NCI-H2081 treated with DMSO at 0.1 percent for 48 hours (cell line): ENCODE measurements at places on chromosomes 12 and 14.
A peak's percentile ranks its signal among the peaks of the same experiment; 100 is the strongest.

GRCh38 chr12:104886418-104887401, 71.4 kb downstream of the SLC41A2 start:
- DNase-seq = peak; percentile 62

GRCh38 chr14:61110316-61111082, 129.5 kb downstream of the SLC38A6 start:
- DNase-seq = no peak

GRCh38 chr12:97501422-97501821, 38.8 kb downstream of the RMST start:
- DNase-seq = no peak

DNA sequence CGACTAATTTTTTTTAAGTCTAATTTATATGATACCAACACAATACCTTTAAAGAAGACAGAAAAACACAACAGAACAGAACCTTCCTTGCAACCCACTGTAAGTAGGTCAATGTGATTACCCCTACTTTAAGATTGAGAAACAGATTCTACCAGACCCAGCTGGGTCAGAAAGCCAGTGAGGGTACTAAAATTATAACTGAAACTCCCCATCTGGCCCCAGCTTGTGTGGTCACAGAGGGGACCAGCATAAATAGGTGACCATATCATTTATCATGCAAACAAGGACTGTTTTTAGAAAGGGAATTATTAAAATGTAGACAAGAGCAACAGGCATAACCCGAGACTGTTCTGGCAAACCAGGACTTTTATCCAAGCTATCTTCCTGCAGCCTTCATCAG, 30.1 kb upstream of the FRMD6 start:
- DNase-seq = no peak

DNA sequence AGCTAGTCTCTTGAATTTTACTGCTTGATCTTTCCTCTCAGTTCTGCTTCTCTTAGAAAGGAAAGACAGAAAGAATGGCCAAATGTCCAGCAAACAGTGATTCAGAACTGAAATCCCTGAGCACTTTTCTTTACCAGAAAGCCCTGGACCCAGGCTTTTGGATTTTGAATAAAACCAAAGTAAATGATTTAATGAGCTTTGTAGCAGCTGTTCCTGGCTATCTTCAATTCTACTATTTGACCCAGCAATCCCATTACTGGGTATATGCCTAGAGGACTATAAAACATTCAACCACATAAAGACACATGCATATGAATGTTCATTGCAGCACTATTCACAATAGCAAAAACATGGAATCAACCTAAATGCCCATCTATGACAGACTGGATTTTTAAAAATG, 187.2 kb downstream of the PRKD1 start:
- no peak for DNase-seq

DNA sequence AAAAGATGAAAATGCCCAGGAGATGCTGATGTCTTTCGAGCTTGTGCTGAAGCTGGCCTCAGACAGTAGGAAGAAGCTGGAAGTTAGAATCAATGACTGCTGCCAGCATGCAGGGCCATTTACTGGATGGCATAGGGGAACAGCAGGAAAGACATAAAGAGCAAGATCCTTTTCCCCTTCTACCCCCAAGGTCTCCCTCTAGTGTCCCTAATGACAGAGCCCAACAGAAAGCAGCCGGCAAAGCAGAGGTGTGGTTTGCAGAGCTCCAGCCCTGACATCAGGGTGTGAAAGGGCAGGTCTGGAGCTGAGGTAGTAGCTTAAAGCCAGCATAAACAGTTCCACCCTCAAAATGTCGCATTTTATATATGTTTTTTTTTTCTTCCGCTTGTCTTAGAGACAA, 1560.7 kb upstream of the TMEM132C start:
- DNase-seq = no peak

GRCh38 chr12:50112456-50113218, 601 bp downstream of the COX14 start:
- DNase-seq = no peak
